Fibroblast of skin of scalp (primary cell): ENCODE measurements at places on chromosomes 1 and 21.
A peak's percentile ranks its signal among the peaks of the same experiment; 100 is the strongest.

DNA sequence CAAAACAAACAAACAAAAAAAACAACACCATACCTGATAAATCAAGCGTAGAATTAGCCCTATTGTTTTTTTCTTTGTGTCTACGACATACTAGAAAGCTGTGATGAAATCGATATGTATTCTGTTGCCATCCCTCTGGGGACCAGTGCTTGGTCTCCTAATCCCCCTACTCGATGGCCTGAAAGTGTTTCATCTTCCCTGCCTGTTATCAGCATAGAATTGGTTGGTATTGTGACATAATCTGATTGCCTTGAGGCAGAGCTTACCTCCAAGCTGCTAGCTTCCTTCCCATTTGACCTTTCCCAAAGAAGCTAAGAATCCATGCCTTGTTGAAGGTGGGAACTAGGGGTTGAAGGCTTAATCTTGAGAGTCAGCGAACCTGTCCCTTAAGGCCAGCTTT is 40.7 kb upstream of the PIGV start:
- DNase-seq = no peak

DNA sequence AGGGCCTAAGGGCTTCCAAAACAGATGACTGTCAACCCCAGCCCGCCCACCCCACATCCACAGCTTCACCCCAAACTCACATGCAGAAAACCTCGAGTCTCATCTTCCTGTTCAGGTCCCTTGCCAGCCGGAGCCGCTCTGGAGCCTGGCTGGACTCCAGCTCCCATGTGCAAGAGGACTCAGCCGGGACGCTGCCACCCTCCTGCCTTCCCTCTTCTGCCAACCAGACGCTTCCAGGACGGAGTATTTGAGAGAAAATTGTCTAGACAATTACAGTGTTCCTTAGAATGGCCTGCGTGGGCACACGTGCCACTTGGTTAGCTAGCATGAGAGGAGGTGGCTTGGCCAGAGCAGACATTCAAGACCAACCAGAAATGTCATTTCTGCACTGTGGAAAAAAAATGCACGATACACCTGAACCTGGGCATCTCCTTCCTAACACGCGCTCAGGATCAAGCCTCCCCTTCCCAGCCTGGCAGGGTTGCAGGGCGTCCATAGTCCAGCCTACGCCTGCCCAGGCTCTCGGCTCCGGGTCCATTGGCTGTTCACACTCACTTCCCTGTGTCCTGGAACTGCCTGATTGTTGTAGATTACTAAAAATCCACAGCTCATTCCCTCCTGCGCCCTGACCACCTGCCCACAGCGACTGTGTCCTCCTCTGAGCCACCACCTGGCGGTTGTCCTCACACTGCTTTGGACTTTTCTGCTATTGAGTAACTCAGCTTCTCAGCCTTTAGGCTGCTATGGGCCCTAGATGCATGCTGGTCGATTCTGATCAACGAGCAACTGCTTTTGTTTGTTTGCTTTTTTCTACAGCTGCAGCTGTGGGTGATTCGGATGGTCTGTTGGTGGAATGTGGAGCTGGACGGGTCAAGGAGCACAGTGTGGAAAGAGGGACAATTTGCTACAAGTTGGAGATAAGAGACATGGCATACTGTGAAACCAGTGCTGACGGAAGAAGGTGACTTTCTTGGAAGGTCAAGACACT is at the start of gene CLDN14:
Gene CLDN14, minus strand, starts transcription at position 708 of the 988 bp plus-strand sequence. CDS start 18,427 bp downstream, outside the sequence.
- DNase-seq = no peak

DNA sequence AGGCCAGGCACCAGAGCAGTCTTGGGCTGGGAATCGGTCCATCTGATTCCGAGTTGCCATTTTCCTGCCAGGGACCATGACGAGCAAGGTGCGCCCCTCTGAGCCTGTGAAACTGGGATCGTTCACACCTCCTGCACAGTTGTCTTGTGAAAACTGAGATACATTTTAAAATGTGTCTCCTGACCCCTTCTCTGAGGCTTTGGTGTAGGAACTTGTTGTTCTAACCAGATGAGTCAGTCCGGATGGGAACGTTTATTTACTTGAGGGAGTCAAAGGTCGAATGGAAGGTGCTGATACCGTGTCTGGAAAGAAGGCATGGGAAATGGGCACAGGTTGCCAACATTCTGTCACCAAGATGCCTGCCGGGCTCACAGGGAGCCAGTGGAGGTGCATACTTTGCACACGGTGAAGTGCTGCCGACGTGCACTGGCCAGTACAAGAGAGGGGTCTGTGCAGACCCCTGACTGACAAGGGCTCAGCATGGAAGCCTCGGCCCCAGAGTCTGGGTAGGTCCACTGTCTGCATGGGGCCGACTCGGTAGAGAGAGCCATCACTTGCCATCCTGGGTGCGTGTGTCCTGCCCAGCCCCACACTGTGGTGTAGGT is 7.4 kb upstream of the KCNN3 start:
- DNase-seq = no peak

DNA sequence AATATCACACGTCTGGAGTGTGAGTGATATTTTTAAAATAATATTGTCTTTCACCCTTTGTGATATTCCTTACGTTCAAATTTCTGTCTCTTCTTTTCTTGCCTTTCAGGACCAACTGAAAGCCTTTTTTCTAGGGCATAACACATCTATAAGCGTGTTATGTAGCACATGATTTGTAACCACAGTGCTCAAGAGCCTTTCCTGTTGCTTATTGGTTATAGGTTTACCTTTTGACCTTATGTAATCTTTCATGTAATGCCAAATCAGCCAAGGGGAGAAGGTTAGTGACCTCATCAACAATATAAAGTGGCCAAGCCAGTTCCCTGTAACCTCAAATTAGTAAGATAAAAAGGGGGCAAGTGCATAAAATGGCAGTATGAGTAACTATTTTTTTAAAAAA is 480.2 kb downstream of the AMY1C start:
- no peak for DNase-seq

GRCh38 chr1:215772151-215772550 is 205.0 kb downstream of the KCTD3 start:
- no peak for DNase-seq

DNA sequence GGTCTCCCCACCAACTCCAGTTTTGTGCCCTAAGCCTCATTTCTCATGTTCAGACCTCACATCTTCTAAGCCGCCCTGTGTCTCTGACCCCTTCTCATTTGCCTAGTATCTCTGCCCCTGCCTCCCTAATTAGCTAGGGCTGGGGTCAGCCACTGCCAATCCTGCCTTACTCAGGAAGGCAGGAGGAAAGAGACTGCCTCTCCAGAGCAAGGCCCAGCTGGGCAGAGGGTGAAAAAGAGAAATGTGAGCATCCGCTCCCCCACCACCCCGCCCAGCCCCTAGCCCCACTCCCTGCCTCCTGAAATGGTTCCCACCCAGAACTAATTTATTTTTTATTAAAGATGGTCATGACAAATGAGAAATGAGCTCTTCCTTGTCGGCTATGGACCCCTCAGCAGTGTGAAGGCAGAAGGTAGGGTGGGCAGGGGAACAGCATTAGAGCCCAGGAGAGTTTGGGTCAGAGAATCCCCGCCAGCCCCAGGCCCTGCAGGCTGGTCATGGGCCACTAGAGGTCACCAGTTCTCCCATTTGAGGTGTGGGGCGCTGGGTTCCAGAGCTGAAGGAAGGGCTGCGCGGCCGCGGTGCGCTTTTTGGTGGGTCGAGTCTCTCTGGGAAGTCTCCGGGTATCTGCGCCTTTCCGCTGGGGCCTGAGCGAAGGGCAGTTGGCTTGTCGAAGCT is 11.5 kb downstream of the ADAMTSL4 start:
- DNase-seq = no peak

- no peak for DNase-seq
These were observed 5.1 kb upstream of the LIN9 start for GRCh38 chr1:226314055-226314454.

DNA sequence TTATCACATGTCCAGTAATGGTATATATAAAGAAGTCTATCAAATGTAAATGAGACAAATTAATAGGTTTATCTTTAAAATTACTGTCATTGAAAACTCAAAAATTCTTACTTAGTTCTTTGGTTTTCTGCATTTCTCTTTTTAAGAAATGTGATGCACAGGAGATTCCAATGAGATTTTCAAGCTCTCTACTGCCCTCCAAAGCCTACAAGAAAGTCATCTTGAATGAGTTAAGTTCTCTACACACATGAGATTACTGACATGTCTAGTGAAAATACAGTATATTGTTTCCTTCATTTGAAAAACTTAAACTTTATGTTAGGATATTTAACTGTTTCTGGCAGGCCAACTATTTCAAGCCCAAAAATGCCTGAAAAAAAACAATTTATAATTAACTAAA is 68.8 kb downstream of the ITGB3BP start:
- DNase-seq = peak; percentile 17

DNA sequence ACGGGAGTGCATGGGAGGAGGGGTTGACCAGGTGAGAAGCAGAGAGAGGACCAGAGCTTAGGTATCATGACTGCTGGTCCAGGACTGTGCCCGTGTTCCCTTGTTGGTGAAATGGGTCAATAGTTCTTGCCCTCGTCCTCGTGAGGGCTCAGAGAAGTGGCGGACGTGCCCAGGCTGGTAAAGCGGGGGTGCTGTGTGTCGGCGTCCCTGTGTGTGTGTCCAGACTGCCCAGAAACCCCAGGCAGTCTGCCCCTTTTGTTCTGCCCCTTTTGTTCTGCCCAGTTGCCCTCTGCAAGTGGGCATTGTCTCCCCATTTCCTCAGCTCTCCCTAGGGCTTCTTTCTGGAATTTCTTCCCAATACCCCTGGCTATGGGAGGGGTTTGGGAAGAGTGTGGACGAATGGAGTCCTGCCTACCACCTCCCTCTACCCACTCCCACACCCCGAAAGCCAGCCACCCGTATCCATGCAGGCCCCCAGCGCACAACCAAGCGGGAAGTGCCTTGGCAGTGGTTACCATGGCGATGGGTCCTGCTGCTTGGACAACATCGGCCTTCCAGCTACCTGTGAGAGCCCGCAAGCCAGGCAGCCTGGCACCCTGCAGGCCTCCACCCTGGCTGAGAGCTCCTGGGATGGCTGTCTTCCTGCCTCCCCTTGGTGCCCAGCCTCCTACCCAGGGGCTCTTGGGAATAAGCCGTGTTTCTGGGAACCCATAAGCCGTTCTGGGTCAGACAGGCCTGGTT is 34.7 kb downstream of the ACOT11 start:
- DNase-seq = no peak

- DNase-seq = peak; percentile 81
These were observed 92.5 kb downstream of the CDC42BPA start for GRCh38 chr1:227225715-227226346.

GRCh38 chr1:43861988-43862735 is 71.4 kb upstream of the ARTN start:
- DNase-seq = no peak

- no peak for DNase-seq
These were observed 17.2 kb upstream of the NCF2 start for GRCh38 chr1:183607322-183607980.

GRCh38 chr21:38037416-38037815 is 121.2 kb upstream of the KCNJ6 start:
- peak; percentile 26 for DNase-seq

GRCh38 chr1:155192346-155193274 is 15.1 kb downstream of the THBS3 start:
- no peak for DNase-seq

- DNase-seq = no peak
These were observed 141.3 kb upstream of the LRRC7 start for GRCh38 chr1:69426401-69426800.

DNA sequence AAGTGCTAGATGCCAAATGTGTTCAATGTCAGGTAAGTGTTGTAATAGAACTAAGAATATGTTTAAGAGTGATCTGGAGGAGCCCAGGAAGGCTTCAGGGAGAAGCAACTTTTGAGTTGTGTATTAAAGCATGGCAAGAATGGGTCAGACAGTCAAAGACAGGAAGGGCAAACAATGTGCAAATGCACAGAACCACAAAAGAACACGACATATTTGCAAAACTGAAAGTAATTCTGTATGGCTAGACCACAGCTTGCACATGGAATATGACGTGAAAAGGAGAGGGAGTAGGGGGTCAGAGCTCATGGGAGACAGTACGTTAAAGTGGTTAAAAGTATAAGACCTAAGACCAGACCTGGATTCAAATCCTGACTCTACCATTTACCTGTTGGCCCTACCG is 7.1 kb upstream of the SORT1 start:
- no peak for DNase-seq

DNA sequence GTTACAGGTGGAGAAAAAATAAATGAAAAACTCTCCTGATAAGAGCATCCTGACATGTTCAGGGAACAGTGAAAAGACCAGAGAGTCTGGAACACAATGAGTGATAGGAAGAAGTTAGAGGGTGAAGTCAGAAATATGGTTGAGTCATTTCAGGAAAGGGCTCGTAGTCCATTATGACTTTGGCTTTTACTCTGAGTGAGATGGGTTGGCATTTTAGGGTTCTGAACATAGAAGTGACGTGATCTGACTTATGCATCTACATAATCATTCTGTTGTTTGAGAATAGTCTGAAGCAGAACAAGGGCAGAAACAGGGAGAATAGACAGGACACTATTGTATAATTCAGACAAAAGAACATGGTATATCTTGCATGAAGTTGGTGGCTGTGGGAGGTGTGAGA is 5.8 kb downstream of the HMCN1 start:
- no peak for DNase-seq

GRCh38 chr1:59485949-59486348 is 189.1 kb downstream of the FGGY start:
- no peak for DNase-seq

DNA sequence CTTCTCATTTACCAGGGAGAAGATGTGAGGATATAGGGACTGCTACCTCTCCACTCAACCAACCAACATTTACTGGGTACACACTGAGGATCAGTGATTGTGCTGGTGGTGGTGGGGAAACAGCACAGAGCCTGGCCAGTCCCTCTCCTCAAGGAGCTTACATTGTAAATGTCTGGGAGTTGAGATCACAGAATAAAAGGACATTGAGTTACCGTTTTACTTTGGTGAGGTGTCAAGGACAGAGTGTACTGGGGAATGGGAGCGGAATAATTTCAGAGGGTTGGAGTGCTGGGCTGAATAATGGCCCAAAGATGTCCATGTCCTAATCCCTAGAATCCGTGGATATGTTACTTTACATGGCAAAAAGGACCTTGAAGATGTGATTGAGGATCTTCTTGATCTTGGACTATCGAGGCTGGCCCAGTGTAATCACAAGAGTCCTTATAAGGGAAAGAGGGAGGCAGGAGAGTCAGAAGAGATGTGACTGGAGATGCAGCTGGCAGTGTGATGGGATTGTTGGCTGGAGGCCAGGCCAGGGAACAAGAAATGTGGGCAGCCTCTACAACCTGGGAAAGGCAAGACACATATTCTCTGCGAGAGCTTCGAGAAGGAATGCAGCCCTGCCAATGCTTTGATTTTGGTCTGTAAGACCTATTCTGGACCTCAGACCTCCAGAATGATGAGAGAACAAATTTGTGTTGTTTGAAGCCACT is 26.6 kb upstream of the RWDD3 start:
- DNase-seq = no peak
